DND-41 (cell line): ENCODE measurements at places on chromosomes 11 and 22.
A peak's percentile ranks its signal among the peaks of the same experiment; 100 is the strongest.

GRCh38 chr11:1484061-1484671 lies 2.4 kb downstream of the MOB2 start:
- H3K4me3 ChIP-seq, result no peak overlapping the region
- no peaks in the 10 kb centered on the region for H3K27me3 ChIP-seq
- no peak for DNase-seq
- peaks cover 15% of the 10 kb centered on the region for H3K36me3 ChIP-seq
- H3K27ac ChIP-seq, result no peak overlapping the region
- H3K4me1 ChIP-seq, result no peaks in the 10 kb centered on the region

GRCh38 chr11:108858622-108859021 lies 193.8 kb downstream of the DDX10 start:
- no peaks in the 10 kb centered on the region for H3K27me3 ChIP-seq
- H3K4me1 ChIP-seq, result no peaks in the 10 kb centered on the region
- no peak for DNase-seq
- no peak overlapping the region for H3K4me3 ChIP-seq
- H3K27ac ChIP-seq, result no peak overlapping the region

DNA sequence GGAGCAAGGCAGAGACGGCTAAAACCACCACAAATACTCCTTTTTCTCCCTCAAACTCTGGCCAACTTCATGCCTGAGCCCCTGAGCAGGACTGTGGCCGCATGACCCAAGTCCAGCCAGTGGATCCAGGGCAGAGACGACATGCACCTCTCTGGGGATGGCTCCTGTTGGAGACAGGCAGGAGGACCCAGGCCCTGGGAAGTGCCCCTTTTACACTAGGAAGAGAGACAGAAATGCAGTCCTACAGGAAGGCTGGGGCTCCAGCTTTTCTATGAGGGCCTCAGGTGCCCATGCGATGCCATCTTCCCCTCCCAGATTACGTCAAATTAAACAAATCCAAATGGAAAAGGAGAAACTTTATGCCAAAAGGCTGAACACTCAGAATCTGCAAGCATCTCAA lies 498.0 kb downstream of the BRD1 start:
- no peaks in the 10 kb centered on the region for H3K36me3 ChIP-seq
- H3K27me3 ChIP-seq, result peaks cover 8% of the 10 kb centered on the region
- no peak overlapping the region for H3K27ac ChIP-seq
- no peaks in the 10 kb centered on the region for H3K4me1 ChIP-seq
- no peak overlapping the region for H3K4me3 ChIP-seq
- no peak for DNase-seq

DNA sequence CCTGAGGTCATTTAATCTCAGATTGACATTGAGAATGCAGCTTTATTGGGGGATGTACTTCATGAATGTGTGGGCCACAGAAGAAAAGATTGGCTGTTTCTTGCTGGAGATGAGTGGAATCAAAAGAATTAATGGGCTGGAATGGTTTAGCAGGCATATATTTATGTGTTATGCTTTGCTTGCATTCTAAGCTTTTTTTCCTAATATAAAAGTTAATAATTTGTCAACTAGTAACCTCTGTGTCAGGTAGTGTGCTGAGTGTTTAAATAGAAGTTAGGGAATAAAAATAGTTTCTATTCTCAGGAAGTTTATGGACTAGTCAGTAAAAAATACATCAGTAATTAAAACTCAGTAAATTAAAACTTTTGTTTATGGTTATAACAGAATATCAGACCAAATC lies 67.4 kb upstream of the PRODH start:
- H3K4me1 ChIP-seq, result no peaks in the 10 kb centered on the region
- H3K36me3 ChIP-seq, result no peaks in the 10 kb centered on the region
- no peak overlapping the region for H3K4me3 ChIP-seq
- H3K27me3 ChIP-seq, result peaks cover 5% of the 10 kb centered on the region
- DNase-seq, result no peak
- no peak overlapping the region for H3K27ac ChIP-seq

- H3K27ac ChIP-seq, result no peak overlapping the region
- H3K27me3 ChIP-seq, result peaks cover 12% of the 10 kb centered on the region
- no peaks in the 10 kb centered on the region for H3K4me1 ChIP-seq
- no peaks in the 10 kb centered on the region for H3K36me3 ChIP-seq
Observed at GRCh38 chr11:34492806-34493414, 20.7 kb downstream of the ELF5 start.

GRCh38 chr11:104995001-104995408 lies 26.6 kb upstream of the CASP4 start:
- H3K27me3 ChIP-seq, result no peaks in the 10 kb centered on the region
- no peak overlapping the region for H3K4me3 ChIP-seq
- no peaks in the 10 kb centered on the region for H3K36me3 ChIP-seq

GRCh38 chr11:123381149-123381548 lies 48.9 kb upstream of the GRAMD1B start:
- H3K36me3 ChIP-seq, result no peaks in the 10 kb centered on the region
- H3K27me3 ChIP-seq, result peaks cover 43% of the 10 kb centered on the region
- no peak overlapping the region for H3K4me3 ChIP-seq
- H3K4me1 ChIP-seq, result no peaks in the 10 kb centered on the region
- no peak overlapping the region for H3K27ac ChIP-seq
- DNase-seq, result no peak

GRCh38 chr11:5300251-5300650 lies 1.5 kb downstream of the OR51B4 start:
- no peaks in the 10 kb centered on the region for H3K4me1 ChIP-seq
- DNase-seq, result no peak
- H3K4me3 ChIP-seq, result no peak overlapping the region
- H3K36me3 ChIP-seq, result no peaks in the 10 kb centered on the region
- H3K27ac ChIP-seq, result no peak overlapping the region
- peaks cover 6% of the 10 kb centered on the region for H3K27me3 ChIP-seq

DNA sequence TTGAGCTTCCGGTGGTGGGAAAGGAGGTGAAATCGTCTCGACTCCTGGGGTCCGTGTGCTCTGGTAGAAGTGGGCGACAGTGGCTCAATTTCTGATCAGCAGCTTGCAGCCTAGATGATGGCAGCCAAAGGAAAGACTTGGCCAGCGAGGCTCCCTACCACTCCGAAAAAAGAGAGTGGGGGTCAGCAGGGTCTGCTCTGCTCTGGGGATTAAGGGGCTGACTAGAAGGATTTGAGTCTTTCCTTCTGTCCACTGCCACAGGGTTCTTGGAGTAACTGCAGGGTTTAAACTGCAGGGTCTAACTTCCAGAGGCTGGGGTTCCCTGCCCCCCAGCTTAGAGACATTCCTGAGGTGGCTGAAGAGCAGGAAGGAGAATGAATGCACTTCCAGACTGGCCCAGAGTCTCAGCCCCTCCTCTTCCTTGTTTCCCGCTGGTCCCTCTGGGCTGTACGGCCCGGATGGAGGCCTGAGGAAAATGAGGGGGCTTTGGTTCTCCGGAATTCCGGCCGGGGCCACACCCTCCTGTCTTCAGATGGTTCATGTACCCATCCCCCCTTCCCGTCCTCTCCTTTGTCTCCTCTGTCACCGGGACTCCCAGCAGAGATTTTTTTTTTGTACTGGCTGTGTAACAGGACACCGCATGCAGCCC lies 907 bp downstream of the SERPINH1 start:
- no peak for DNase-seq
- peaks cover 29% of the 10 kb centered on the region for H3K4me1 ChIP-seq
- H3K4me3 ChIP-seq, result peak overlapping the region; percentile 75
- peaks cover 14% of the 10 kb centered on the region for H3K36me3 ChIP-seq

DNA sequence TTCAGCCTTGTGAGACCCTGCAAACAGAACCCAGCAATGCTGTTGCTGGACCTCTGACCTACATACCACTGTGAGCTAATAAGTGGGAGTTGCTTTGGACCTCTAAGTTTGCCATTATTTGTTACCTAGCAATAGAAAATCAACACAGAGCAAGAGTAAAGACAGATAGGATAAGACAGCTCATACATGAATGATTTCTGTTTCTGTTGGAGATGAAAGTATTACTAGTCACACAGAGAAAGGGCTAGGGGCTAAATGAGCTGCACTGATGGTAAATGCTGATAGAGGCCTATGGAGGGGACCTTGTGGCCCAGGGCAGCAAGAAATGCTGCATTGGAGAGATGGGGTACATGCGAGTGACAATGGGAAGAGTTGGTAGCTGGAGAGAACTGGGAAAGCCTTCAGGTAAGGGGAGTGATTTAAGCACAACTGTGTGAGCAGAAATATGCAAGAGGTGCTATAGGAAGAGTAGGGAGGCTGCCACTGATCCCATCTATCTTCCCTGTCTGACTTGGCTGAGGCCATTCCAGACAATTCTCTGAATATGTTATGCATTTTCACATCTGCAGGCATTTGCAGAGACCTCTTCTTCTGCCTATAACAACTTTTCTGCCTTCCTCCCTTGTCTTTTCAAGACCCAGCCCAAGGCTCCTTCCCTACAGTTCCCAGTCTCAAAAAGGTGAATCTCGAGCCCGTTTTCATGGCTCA lies 46.1 kb upstream of the SYN3 start:
- no peaks in the 10 kb centered on the region for H3K27me3 ChIP-seq
- DNase-seq, result no peak
- H3K27ac ChIP-seq, result no peak overlapping the region
- no peak overlapping the region for H3K4me3 ChIP-seq
